Amniotic epithelial cell (primary cell): ENCODE measurements at places on chromosomes 1 and 21.

GRCh38 chr21:36985751-36986594, 19.5 kb upstream of the HLCS start:
- no peak for DNase-seq

GRCh38 chr1:226664413-226665101, 74.5 kb downstream of the ITPKB start:
- DNase-seq: peak; percentile 24

- DNase-seq: no peak
Observed at GRCh38 chr1:1274299-1274930, 761 bp upstream of the UBE2J2 start.

DNA sequence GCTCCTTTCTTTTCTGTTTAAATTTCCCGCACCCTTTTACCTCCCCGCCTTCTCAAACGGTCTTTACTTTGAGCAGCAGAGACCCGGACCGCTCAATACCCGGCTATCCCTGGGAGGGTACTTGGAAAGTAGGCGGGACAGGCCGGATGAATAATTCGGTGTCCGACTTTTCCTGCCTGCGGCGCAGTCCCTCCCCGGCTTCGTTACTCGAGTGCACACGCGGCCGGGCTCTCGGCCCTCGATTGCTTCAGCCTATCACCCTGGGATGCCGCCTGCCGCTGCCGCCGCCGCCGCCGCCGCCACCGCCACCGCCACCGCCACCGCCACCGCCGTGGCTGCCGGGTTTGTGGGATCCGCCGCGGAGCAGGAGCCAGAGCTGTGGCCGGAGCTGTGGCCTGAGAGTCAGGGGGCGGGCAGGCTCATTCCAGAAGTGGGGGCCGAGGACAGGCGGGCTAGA, 382 bp upstream of the RASAL2 start:
- peak; percentile 96 for DNase-seq

DNA sequence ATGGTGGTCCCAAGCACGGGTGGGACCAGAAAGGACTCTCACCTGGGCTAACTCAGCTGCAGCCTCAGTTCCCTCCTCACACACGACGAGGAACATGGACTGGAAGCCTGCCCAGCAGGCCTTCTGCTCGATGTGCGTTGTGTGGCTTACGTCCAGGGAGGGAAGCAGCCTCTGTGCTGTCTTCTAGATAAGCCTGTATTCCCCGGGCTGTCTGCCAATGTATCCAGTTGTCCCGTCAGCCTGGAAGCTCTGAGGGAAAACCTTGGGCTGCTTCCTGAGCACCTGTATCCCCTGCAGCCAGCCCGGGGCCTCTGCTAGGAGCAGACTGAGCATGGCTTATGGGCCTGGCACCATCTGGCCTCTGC, 10.5 kb downstream of the PCSK9 start:
- peak; percentile 91 for DNase-seq

DNA sequence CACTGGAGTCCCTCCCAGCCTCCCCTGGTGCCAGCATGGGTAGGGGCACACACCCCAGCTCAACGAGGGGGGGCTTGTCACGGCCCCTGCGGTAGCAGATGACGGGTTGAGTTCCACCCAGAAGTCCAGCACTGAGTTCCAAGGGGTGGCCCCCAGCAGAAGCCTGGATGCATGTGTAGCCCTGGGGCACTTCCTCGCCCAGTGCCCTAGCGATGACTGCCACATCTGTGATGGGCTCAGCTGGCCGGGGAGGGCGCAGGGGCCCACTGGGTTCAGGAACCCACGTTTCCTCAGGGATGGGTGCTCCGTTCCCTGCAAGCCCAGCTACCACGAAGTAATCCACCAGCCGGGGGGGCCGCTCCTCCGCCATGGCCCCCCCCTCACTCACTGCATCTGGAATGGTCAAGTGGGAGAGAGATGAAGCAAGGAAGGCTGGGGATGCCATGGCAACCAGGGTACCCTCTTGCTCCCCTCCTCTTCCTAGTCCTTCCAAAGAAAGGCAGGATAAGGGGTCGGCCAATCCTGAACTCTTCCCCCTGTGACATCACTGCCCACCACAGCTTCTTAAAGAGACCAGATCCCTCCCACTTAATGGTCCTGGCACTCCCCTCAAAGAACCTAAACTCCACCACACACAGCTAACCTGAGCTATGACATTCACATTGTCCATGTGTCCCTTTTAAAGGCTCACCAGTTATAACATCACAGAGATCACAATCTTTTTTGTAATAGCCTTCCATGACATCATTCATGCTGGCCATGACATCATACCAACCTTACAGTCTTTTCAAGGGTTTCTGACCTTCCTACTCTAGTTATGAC, 2.3 kb downstream of the DENND4B start:
- peak; percentile 19 for DNase-seq

DNA sequence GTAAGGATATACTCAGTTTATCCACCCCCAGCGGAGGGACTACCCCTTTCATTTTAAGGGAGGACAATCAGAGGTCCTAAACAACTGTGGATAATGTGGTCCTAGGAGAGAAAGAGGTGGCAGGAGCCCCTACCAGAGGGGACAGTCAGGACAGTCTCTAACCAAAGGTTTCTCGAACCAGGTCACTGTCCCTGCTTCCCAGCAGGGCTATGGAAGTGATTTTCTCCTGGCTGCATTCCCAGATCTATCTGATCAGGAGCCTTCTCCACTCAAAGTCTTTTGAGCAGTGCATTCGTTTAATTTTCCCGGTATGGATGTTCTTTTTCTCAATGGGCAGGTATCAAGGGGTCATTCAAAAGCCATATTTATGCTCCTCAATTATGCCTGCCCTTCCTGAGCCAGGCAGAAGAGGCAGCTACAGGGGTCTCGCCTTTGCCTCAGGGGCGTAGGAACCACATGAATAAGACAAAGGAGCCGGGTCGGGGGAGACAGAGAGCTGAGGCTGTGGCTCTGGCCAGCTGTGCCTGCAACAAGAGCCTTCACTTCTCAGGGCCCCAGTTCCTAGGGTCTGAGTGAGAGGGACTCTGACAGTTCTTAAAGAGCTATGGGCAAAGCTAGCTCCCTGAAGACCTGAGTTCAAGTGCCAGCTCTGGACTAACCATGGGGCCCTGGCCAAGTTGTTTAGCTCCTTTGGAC, 62.5 kb upstream of the DMRTB1 start:
- DNase-seq: no peak

DNA sequence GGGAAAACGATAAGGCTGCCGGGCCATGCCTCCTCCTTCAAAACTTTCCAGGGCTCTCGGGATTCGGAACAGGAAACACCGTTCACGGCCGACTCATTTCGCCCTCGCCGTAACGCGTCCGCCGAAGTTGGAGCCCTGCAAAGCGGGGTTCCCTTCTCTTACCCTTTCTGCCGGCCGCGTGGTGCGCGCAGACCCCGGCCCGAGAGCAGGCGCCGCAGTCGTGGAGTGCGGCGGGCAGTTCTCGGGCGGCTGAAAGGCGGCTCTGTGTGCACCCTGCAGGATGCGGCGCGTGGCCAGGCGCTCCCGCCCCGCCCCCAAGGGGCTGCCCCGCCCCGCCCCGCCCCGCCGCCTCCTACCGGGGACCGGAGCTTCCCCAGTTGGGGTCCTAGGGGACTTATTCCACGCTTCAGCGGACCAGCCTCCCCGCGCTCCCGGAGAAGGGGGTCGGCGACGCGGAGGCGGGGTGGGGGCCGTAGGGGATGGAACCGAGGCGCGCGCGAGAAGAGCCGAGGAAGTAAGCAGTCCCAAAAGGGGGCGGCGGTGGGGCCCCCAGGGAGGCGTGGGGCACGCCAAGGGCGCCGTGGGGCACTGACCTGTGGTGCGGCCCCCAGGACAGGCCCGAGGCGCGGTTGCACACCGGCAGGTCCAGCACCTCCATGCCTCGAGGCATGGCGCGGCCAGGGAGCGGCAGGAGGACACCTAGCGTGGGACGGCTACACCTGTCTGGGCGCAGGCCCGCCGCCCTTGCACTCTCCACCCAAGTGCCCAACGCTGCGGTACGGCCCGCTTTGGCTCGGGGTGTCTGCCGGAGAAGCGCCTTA, at the start of gene MCOLN2:
TSS of gene MCOLN2 (minus strand) at position 268 of the 821 bp plus-strand sequence. CDS start at position 27, 241 bp downstream.
- no peak for DNase-seq

GRCh38 chr1:30345491-30346130, 377.8 kb downstream of the MATN1 start:
- DNase-seq: no peak

- DNase-seq: peak; percentile 42
Observed at GRCh38 chr1:99963041-99963795, 6.6 kb upstream of the SLC35A3 start.

GRCh38 chr1:181191494-181192040, 103.1 kb downstream of the IER5 start:
- DNase-seq: no peak

GRCh38 chr1:15578921-15579682, 5.7 kb downstream of the AGMAT start:
- no peak for DNase-seq

DNA sequence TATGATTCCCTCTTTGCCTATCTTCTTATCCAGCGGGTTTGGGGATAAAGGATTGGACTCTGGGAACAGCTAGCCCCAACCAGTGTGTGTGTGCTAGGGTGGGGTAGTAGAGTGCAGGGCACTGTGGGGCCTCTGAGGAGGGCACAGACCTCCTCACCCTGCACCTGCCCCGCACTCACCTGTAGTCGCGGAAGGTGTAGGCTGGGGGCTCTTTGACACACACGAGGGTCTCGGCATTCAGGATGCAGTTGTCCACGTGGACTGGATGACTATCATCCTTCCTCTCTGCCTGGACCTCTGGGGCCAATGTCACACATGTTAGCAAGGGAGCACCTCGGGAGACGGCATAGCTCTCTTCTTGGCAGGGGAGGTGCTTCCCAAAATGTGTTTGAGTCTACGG, 8.0 kb upstream of the CLDN19 start:
- DNase-seq: no peak

DNA sequence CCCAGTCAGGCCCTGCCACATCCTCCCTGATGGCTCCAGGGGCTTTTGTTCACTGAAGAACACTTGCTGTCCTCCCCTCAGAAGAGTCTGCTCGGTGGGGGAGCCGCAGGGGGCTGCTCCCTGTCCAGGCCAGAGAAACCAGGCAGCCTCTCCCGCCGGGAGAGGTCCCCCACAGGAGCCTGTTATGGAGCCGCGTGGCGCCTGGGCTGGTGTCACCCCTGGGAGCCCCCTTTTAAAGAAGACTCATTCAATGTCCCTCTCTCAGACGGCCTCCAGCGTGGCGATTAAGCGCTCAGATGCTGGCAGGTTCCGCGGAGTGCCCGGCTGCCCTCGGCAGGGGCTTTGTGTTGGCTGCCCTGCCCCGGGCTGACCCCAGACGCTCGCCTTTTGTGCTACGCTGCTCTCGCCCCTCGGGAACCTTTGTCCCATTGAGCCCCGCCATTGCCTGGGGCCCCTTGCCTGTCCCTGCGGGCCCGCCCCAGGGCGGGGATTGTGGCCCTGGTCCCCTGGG, 43.1 kb downstream of the SKI start:
- no peak for DNase-seq

DNA sequence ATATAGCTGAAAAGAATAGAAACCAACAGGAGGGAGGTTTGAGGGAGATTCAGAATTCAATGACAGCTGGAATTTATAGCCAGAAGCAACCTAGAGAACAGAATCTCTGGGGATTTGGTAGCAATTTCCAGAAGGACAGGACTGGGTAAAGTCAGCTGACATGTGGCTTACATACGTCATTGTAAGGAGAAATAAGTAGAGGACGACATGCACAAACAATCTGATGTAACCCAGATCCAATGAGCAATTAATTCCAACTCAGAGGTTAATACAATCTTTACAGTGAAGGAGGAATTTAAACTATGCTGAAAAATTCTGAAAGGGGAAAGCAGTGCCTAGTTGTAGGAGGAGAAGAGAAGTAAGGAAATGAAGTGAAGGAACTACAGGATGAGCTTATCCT, 383.9 kb downstream of the PTBP2 start:
- peak; percentile 50 for DNase-seq

- DNase-seq: no peak
Observed at GRCh38 chr1:79052829-79053449, 46.4 kb upstream of the ADGRL4 start.

- DNase-seq: no peak
Observed at GRCh38 chr1:243397613-243398321, 141.9 kb downstream of the SDCCAG8 start.

GRCh38 chr1:32357614-32358013, 4.7 kb downstream of the FAM229A start:
- no peak for DNase-seq

DNA sequence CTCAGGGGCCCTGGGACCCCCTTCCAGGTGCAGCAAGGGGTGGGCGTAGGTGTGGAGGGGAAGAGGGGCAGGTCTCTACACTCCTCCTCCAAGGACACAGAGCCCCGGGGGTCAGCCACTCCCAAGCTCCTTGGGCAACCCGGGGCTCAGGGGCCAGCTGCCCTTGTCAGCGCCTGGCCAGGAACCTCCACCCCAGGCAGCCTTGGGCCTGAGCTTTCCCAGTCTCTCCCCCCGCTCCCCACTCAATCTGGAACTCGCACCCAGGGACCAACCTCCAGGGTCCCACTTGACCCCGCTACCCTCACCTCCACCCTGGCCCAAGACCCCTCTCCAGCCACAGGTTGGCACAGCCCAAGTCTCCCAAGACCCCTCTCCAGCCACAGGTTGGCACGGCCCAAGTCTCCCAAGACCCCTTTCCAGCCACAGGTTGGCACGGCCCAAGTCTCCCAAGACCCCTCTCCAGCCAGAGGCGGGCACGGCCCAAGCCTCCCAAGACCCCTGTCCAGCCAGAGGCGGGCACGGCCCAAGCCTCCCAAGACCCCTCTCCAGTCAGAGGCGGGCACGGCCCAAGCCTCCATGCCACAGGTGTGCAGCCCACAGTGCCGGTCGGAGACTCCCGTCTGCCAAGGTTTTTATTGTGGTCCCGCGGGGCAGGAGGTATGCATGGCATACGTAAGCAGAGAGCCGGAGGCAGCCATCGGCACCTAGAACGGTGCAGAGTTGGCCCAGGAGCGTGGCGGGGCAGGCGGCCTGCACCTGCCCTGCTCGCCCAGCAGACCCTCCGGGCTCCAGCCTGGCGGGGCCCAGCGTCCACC, 3.0 kb downstream of the TNFRSF4 start:
- DNase-seq: no peak

DNA sequence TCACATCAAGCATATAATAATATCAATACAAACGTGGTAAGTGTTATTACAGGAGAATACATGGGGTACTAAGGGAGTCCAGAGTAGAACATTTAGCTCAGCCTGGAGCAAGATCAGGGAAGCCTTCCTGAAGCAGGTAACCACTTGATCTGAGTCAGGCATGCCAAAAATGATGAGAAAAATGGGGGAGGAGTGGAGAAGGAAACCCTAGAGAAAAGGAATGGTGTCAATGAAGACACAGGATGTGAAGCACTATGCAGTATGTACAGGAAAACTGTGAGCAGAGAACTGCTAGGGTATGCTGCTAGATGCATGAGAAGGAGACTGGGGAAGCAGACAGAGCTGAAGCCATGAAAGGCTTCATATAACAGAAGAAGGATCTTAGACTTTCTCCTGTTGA, 84.7 kb downstream of the NOTCH2 start:
- DNase-seq: no peak

- DNase-seq: peak; percentile 70
Observed at GRCh38 chr1:9490605-9491339, 48.5 kb upstream of the SLC25A33 start.

GRCh38 chr1:41995441-41996130, 76.9 kb upstream of the HIVEP3 start:
- no peak for DNase-seq

GRCh38 chr1:73765551-73766233, 432.3 kb downstream of the LRRIQ3 start:
- DNase-seq: no peak
